ENCODE measurements at places on chromosomes 12 and 14. TPM values are rescaled to one million over a fixed set of nuclear protein-coding genes. Genes with fewer than 3 reads are reported as not detected.

DNA sequence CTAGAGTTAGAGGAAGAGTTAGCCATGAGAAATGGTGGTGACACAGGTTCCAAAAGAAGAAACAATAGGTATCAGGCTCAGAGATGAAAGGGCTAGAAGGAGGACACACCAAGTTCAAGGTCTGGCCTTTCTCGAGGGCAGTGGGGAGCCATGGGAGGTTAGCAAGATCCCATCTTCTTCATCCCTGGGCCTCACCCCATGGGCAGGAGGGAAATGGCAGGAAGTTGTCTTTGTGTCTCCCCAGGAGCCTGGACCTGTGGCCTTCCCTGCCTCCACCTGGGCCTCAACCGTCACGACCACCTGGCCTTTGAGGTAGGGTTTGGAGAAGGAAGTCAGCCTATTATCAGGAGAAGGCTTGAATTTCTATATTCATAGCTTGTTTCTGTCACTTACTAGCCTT lies 5.8 kb upstream of the AQP2 start:
- DNase-seq: no peak

- no peak for DNase-seq
Measured at GRCh38 chr12:122593910-122594309, 66.9 kb downstream of the KNTC1 start.

GRCh38 chr14:59754256-59754655 lies 116.3 kb downstream of the RTN1 start:
- DNase-seq: no peak

DNA sequence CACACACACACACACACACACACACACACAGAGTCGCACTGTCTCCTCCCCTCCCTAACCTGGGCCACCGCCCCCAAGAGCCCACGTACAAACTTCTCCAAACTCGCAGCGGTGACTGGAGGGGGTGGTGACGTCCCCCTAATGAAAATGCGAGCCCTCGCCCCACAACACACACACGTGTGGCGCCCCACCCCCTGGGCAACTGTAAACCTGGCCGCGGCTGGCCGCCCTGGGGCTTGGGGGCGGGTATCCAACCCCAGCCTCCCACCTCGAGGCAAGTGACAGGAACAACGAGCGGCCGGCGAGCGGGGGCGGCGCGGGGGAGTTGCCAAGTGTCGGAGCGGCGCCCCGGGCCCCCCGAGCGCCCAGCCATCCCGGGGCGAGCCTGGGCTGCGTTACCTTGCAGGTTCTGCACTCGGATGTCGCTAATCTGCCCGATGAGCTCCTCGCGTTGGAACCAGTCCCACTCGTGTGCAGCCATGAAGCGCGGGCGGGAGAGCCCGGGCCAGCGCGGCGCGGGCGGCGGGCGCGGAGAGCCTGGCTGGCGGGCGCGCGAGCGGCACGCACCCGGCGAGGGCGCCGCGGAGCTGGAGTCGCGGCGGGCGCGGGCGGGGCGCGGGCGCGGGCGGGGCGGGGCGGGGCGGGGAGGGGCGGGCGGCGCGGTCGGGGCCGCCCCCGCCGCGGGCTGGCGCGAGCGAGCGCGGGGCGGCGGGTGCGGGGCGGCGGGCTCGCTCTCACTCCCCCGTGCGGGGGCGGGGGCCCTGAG lies at the start of gene CLMN:
CLMN (minus strand) TSS at position 597 of the 766 bp plus-strand sequence; CDS start at position 481, 116 bp downstream.
- DNase-seq: no peak

DNA sequence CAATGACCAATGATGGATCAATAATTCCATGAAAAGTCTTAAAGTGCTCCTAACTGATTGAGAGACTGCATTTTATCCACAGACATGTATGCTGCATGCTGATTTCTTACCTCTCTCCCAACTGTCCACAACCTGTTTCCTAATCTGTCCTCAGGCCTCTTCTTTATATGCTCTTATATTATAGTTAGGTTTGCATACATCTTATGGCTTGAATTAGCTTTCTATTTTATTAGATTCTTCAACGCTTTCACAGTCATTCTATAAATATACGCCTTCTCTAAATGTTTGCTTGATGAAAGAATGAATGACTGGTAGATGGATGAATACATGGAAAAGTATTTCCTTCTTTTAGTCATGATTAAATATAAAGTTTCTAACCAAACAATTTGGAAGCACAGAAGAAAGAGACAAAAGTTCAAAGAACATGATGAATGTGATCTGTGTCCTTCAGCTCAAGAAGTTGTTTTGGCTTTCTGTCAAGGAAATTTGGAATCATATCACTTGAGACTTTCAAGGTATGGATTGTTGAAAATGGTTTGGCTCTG lies 91.8 kb upstream of the NPAS3 start:
- DNase-seq: no peak

Gene SLC7A7
- total RNA-seq: 1.8 TPM

Gene GPR162
- total RNA-seq: 0.60 TPM

Gene OR4E1
- not detected for total RNA-seq

All from suprapubic skin (tissue), 4 donors.